Stimulated activated memory B cell treated with anti-CD40 and anti-IgM and Interleukin-4, amounts not matched to agents 10 μg/mL and 1 μg/mL and 100 μg/mL, for 72 hours (primary cell): ENCODE measurements at places on chromosomes 11 and 22.

GRCh38 chr11:74397501-74398243 lies 561 bp downstream of the PGM2L1 start:
- peak; percentile 66 for ATAC-seq

- no peak for ATAC-seq
These were observed 179.2 kb upstream of the ZC3H12C start for GRCh38 chr11:109914038-109914437.

DNA sequence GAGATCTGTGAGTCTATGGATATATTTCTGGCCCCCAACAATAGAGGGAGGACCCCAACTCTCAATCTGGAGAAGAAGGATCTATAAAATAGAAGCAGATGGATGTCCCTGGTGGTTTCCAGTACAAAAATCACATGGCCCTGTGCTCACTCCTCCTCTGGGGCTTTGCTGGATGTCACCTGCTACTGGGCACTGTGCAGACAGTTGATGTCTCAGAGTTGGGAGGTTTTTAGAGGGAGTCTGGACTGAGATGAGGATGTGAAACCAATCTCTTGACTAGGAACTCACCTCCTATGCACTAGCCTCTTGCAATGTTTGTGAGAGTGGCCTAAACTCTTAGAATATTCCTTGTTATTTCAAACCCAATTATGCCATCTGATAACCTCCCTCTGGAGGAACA lies 107.2 kb downstream of the SCN3B start:
- ATAC-seq = peak; percentile 67

DNA sequence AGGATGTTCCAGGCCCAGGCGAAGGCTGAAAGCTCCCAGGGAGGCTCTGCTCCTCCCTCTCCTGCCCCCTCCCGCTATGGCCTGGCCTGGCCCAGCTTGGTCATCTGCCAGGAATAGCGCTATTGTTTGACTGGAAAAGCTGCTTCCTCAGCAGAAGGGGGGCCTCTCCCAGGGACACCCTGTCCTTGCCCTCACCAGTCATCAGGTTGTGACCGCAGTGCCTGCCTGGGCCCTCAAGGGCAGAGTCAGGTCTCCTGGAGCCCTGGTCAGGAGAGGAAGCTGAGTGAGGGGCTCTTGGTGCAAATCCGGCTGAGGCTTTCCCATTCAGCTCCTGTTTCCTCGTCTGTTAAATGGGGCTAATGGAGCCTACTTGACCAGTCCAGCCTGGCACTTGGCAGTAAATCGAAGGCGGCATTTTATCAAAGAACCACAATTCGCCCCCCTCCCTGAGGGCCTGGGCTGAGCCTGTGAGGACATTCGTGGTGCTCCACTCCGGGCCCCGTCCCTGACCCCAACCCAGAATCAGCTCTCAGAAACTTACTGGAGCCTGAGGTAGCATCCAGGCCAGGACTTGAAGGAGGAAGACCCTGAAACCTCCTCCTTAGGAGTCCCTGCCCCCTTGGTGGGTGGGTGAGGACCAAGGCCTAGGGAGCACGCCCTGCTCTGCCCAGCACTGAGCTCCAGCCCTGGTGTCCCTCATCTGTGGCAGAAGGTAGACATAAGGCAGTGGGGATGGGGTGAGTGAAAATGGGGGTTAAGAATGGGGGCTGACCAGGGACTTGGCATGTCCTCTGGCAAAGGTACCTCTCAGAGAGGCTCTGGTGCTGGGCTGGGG lies 2.0 kb upstream of the CASTOR1 start:
- no peak for ATAC-seq

GRCh38 chr11:17930544-17931125 lies 82.2 kb downstream of the SERGEF start:
- no peak for ATAC-seq

- ATAC-seq = peak; percentile 16
These were observed 32.1 kb downstream of the IFT27 start for GRCh38 chr22:36743591-36744412.

DNA sequence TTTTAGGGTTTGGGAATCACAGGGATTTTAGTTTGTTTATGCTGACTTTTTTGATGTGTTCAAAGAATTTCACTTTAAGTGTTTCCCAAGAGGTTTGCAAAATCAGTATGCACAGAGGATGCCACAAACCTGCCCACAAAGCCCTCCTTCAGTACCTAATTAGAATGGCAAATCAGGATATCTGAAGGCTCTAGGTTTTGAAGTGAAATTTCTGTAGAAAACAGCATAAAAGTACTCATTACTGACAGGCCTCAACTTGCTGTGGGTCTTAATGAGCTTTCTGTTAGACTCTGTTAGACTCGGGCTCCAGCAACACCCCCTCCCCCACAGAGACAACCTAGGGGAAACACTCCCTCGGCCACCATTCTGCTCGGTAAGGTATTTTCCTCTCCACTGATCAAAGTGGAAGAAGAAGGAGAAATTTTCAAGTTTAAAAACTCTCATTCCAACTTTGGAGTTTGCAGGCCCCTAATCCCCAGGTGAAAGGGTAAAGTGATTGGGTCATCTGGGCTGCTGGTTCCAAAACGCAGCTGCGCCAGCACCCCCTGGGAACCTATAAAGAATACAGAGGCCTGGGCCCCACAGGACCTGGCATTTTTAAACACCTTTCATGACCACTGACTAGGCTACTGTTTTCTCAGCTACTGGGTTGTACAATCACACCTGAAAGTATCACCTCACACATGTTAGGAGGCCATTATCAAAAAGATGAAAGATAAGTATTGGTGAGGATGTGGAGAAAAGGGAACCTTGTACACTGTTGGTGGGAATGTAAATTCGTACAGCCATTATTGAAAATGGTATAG lies 67.5 kb downstream of the PLEKHA7 start:
- ATAC-seq = peak; percentile 91

GRCh38 chr22:32880061-32880460 lies 78.6 kb downstream of the TIMP3 start:
- ATAC-seq = no peak

GRCh38 chr11:123434262-123434661 lies 4.2 kb downstream of the GRAMD1B start:
- ATAC-seq = no peak

GRCh38 chr11:120335556-120335907 lies 681 bp upstream of the ARHGEF12 start:
- ATAC-seq = peak; percentile 62

DNA sequence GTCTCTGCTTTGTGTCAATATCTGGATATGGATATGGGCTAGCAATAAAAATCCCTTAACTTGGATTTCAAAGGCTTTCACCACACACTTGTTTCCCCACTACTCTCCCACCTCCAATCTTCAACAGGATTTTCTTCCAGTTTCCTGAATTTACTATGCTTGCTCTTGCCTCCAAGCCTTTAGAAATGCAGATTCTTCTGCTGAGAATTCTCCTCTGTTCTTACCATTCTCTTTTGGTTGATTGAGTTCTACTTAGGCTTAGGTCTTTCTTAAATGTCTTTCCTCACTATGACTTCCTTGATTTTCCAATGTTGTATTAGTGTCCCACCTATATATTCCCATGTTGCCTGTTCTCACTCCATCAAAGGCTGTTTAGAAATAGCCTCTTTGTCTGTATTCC lies 1502.4 kb upstream of the TENM4 start:
- ATAC-seq = no peak

GRCh38 chr22:23059284-23059948 lies 10.9 kb upstream of the GNAZ start:
- no peak for ATAC-seq

DNA sequence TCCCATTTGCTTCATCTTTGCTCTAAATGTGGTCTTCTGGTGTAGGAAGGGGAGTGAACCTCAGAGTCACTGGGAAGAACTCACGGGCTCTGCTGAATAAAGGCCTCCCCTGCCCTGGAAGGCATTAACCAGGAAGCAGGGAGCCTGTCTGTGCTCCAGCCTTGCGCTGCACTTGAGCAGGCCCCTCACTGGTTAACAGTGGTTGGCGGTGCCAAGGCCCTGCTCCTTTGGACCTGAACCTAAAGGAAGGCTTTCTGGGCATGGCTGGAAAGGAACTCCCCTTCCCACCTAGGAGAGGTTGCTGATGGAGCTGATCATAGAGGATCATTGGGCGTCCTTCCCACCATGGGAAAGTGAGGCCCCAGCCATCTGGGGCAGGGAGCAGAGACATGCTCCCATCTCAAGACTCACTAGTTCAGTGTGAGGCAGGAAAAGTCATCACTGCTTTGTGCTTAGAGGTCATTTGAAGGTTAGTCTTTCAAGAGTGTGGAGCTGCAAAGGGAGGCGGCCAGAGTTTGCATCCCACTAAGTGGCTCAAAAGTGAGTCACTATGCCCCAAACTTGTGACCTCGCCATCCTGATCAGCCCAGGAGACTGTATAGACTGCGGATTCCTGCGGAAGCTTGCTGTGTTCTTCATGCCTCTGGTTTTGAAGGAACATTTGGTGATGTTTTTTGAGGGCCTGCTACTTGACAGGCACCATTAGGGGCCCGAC lies 50.4 kb downstream of the DBX1 start:
- ATAC-seq = no peak

- ATAC-seq = no peak
These were observed 195.8 kb downstream of the HIPK3 start for GRCh38 chr11:33452836-33453624.

DNA sequence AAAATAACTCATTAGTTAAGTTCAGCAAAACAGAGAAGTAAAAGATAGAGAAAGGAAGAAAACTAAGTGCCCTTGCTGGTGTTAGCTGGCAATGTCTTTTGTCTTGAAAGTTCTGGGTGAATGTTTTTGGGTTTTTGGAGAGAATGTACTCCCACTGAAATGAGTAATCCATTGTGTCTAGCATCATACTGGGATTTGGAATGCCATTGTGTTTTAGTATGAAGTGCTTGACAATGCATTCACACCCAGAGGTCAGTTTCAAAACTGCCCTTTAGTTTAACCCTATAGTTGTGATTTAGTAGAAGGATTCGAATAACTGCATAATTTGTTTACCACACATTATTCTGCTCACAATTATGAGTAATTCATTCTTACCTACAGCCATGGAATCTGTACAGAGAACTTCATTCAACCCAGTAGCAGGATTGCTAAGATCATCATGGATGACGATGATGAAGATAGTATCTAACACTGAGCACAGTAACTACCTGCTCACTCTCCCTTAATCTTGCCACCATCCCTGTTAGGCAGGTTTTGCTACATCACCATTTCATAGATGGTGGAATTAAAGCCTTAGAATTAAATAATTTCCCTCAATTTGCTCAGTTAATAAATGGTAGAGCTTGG lies 33.9 kb downstream of the MAML2 start:
- ATAC-seq = no peak

DNA sequence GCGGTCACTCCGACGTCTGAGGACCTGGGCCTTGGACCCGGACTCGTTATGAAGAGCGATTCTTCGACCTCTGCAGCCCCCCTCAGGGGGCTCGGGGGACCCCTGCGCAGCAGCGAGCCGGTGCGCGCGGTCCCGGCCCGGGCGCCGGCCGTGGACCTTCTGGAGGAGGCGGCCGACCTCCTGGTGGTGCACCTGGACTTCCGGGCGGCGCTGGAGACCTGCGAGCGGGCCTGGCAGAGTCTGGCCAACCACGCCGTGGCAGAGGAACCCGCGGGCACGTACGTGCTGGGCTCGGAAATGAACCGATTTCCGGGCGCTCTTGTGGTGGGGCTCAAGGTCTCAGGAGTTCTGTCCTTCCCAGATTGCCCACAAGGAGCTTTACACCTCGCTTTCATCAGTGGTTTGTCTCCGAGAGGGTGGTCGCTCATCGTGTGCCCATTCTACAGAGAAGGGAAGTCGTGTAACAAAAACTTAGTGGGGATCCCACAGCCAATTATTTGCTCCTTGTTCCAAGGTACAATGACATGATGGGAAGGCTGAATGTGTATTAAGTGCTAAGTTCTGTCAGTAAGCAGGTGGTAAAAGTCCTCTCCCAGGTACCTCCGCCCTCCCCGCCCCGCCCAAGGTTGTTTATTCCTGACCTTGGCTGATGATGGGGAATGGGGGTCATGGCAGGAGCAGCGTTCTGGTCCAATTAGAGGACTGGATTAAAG lies 695 bp downstream of the PEX26 start:
- peak; percentile 57 for ATAC-seq

- no peak for ATAC-seq
These were observed 10.2 kb upstream of the SSTR3 start for GRCh38 chr22:37222440-37222971.

GRCh38 chr11:103024086-103024485 lies 67.9 kb downstream of the DCUN1D5 start:
- no peak for ATAC-seq

DNA sequence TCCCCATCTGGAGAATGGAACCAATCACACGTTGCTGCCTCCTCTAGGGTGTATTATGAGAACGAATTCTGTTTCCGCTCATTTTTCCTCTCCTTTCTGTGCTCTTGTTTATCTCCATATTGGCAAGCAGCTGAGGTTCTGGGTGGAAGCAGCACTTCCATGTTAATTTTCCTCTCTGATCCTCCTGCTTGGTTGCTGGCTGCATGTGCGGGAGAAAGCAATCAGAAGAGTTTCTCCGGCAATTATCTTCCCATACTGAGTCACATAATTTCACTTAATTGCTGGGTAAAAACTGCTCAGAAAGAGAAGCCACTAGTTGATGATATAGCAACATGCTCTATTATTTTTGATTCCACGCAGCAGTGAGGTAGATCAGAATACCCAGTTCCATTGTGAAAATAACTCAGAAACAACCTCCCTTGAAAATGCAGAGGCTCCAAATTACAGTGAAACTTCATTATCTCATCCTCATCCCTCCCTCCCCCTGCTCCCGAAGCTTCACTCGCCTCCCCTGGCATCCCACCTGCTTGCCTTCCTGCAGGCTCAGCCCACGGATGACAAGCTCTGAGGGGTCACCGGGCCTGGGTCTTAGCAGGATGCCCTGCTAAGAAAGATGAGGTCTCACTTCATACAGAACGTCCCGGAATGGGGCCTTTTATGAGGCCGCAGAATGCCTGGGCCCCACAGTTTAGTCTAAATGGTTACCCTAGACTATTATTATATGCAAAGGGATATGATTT lies 20.4 kb downstream of the FXYD6 start:
- ATAC-seq = no peak

- no peak for ATAC-seq
These were observed 48.2 kb downstream of the NECTIN1 start for GRCh38 chr11:119680541-119681360.

- ATAC-seq = no peak
These were observed 1080.8 kb upstream of the TENM4 start for GRCh38 chr11:80521592-80521991.

GRCh38 chr22:28822930-28823551 lies 22.7 kb upstream of the XBP1 start:
- peak; percentile 74 for ATAC-seq
